Glutamatergic neuron (in vitro differentiated cells): ENCODE measurements at places on chromosomes 7 and 10. TPM values are rescaled to one million over a fixed set of nuclear protein-coding genes. Genes with fewer than 3 reads are reported as not detected.

- DNase-seq = no peak
- no peaks in the 10 kb centered on the region for H3K4me1 ChIP-seq
- no peak overlapping the region for H3K27ac ChIP-seq
- H3K4me3 ChIP-seq = no peak overlapping the region
- no peaks in the 10 kb centered on the region for H3K36me3 ChIP-seq
Observed at GRCh38 chr10:68461032-68461431, 10.7 kb downstream of the DNA2 start.

GRCh38 chr7:129150199-129150996, 5.9 kb downstream of the TSPAN33 start:
- peaks cover 5% of the 10 kb centered on the region for H3K27me3 ChIP-seq
- no peak overlapping the region for H3K27ac ChIP-seq
- peaks cover 13% of the 10 kb centered on the region for H3K4me1 ChIP-seq
- H3K36me3 ChIP-seq = no peaks in the 10 kb centered on the region
- no peak overlapping the region for H3K4me3 ChIP-seq

- no peak for DNase-seq
- no peaks in the 10 kb centered on the region for H3K36me3 ChIP-seq
- H3K4me1 ChIP-seq = no peaks in the 10 kb centered on the region
- H3K27me3 ChIP-seq = no peaks in the 10 kb centered on the region
- no peak overlapping the region for H3K27ac ChIP-seq
- H3K4me3 ChIP-seq = no peak overlapping the region
Observed at GRCh38 chr7:96781919-96782318, 72.3 kb upstream of the SEM1 start.

DNA sequence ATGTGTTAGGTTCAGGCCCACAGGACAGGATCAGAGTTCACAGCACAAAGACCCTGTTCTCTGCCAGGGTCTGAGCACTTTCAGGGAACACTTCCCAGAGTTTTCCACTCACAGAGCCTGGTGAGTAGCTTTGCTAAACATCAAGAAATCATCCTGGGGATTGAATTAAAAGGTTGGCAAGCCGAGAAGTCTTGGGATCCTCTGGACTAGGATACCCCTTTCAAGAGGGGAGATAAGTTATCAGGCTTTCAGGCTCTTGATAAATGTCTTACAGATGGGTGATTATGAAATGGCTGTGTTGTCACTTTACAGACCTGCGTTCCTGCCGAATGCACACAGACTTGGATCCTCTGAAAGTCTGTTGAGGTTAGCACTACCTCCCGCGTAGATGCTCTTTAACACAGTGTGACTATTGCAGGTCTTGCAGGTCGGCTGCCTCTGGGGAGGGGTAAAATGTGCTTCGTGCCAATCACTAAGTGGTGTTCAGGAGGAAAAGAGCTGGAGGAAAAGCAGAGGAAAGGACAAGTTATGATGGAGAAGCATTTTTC, 473.5 kb upstream of the AKR1E2 start:
- no peak overlapping the region for H3K27ac ChIP-seq
- no peaks in the 10 kb centered on the region for H3K36me3 ChIP-seq
- H3K4me3 ChIP-seq = no peak overlapping the region
- H3K27me3 ChIP-seq = no peaks in the 10 kb centered on the region
- no peak for DNase-seq

Gene NKX2-3
- not detected for total RNA-seq

DNA sequence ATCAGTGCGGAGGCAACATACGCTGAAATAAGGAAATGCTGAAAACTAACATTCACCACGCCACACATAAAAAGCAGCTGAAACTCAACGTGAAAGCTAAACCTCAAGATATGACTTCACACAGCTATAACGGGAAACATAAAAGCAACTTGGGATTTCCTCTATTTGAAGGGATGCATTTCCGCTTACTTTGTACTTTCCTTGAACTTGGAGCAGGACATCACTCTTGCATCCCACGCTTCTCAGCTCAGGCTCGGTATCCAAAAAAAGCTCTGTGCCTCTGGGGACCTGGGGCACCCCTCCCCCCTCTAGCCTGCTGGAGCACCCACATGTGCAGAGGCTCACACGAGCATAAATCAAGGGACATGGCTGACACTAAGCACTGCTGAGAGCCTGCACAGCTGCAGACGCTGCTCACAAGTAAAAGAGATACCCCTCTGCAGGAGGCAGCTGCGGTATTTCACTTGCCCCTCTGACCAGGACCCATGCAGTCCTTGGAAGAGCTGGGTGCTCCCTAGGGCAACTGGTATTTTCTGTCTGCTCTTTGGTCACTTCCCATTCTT, 34.2 kb downstream of the PARD3 start:
- H3K27me3 ChIP-seq = peaks cover 4% of the 10 kb centered on the region
- no peak overlapping the region for H3K27ac ChIP-seq
- DNase-seq = peak; percentile 26
- no peaks in the 10 kb centered on the region for H3K36me3 ChIP-seq
- H3K4me1 ChIP-seq = peaks cover 32% of the 10 kb centered on the region

DNA sequence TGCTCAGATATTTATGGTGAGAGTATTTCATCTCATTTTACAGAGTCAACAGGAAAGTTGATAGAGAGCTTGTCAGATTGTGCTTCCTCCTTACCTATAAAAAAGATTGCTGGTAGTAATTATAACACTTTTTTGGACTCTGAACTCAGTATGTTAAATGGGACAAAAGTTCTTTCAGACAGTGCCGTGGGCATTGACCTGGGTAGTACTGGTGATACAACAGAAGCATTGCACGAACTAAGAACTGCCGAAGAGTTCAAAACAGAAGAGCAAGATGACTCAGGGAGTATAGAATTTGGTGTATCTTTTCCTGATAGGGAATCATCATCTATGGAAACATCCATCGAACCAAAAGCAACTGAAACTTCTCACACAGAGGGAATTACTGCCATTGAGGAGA, 58.6 kb downstream of the LOXL4 start:
- H3K27ac ChIP-seq = no peak overlapping the region
- DNase-seq = no peak
- no peaks in the 10 kb centered on the region for H3K36me3 ChIP-seq
- H3K4me1 ChIP-seq = no peaks in the 10 kb centered on the region

Gene POM121
- total RNA-seq = 50.9 TPM

DNA sequence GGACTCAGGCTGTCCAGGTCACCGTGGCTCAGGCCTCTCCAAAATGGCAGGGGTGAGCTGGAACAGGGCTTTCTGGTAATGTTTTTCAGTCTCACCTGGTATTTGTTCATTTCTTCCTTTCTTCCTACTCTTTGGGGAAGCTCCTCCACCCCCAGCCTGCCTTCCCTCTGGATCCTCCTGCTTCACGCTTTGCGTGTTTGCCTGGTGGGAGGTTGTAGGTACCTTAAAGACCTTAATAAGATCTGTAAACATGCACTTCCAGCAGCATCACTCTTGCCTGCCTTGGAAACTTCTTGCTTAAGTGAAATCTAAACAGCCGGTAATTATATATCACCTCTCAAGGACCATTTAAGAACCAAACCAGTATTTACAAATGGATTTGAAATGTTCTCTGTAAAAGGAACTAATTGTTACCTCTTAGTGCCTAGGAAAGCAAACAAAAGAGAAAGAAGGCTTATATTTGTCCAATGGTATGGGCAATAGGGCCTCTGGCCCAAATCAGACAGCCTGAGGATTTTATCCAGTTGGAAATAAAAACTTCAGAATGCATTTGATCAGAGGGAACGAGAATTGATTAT, 339.9 kb downstream of the CCSER2 start:
- peaks cover 5% of the 10 kb centered on the region for H3K36me3 ChIP-seq
- H3K4me3 ChIP-seq = no peak overlapping the region
- H3K4me1 ChIP-seq = no peaks in the 10 kb centered on the region
- no peak overlapping the region for H3K27ac ChIP-seq
- peaks cover 2% of the 10 kb centered on the region for H3K27me3 ChIP-seq
- DNase-seq = no peak

DNA sequence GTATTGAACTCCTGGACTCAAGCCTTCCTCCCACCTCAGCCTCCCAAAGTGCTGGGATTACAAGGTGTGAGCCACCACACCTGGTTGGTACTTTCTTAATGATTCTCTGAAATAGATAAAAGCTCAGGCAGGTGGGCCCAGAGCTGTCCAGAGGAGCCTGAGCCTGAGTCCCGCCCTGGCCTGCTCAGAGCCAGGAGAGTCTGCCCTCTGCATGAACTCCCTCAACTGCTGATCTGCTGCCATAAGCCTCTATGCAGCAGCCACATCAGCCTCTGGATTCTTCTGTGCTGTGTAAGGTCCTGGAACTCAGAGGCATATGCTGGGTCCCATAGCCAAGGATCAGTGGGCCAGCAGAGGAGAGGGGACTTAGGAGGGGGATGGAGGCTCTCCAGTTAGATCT, 23.1 kb upstream of the DDIT4 start:
- peaks cover 19% of the 10 kb centered on the region for H3K4me1 ChIP-seq
- no peaks in the 10 kb centered on the region for H3K36me3 ChIP-seq
- no peak for DNase-seq
- peaks cover 2% of the 10 kb centered on the region for H3K27me3 ChIP-seq

Gene WNT8B
- not detected for total RNA-seq

Gene IDI2
- not detected for total RNA-seq

Gene HOXA9
- total RNA-seq = not detected

Gene PTN
- 40.0 TPM for total RNA-seq

Gene DEPP1
- 13.6 TPM for total RNA-seq

GRCh38 chr7:69823151-69823744, 225.0 kb downstream of the AUTS2 start:
- peak overlapping the region; percentile 47 for H3K4me3 ChIP-seq
- peaks cover 14% of the 10 kb centered on the region for H3K27me3 ChIP-seq
- peaks cover 79% of the 10 kb centered on the region for H3K4me1 ChIP-seq
- no peak for DNase-seq
- peak overlapping the region; percentile 87 for H3K27ac ChIP-seq

GRCh38 chr7:46707973-46708372, 786.9 kb upstream of the IGFBP3 start:
- no peaks in the 10 kb centered on the region for H3K27me3 ChIP-seq
- H3K27ac ChIP-seq = no peak overlapping the region
- H3K4me3 ChIP-seq = no peak overlapping the region
- no peaks in the 10 kb centered on the region for H3K36me3 ChIP-seq
- no peak for DNase-seq

Gene TRPV5
- 0.15 TPM for total RNA-seq

DNA sequence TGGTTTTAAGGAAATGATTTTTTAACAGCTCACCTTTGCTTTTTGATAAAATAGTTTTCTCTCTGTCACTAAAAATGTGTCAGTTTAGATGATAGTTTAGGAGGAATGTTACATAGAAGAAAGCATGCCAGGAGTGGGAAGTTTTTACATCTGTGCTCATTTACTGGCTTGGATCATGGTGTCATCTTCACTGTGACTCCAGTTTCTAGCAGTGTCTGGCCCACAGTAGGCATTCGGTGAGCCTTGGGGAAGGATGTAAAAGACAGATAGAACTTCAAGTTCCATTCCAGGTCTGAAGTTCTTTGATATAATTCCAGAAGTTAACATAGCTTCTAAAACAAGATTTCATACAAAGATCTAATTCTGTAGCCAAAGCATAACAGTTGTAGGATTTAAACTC, 259.2 kb downstream of the BICC1 start:
- no peak overlapping the region for H3K27ac ChIP-seq
- H3K27me3 ChIP-seq = peaks cover 4% of the 10 kb centered on the region
- H3K36me3 ChIP-seq = peaks cover 11% of the 10 kb centered on the region
- no peak overlapping the region for H3K4me3 ChIP-seq
- H3K4me1 ChIP-seq = peaks cover 11% of the 10 kb centered on the region

- peaks cover 2% of the 10 kb centered on the region for H3K27me3 ChIP-seq
- DNase-seq = no peak
- H3K36me3 ChIP-seq = no peaks in the 10 kb centered on the region
- H3K4me1 ChIP-seq = no peaks in the 10 kb centered on the region
Observed at GRCh38 chr10:99815621-99816020, 33.2 kb downstream of the ABCC2 start.

GRCh38 chr7:128812514-128813168, 17.6 kb upstream of the FLNC start:
- no peak for DNase-seq
- H3K4me3 ChIP-seq = no peak overlapping the region
- H3K4me1 ChIP-seq = peaks cover 16% of the 10 kb centered on the region

GRCh38 chr10:88253128-88253527, 330.0 kb downstream of the RNLS start:
- peaks cover 6% of the 10 kb centered on the region for H3K4me1 ChIP-seq
- no peak for DNase-seq
- H3K4me3 ChIP-seq = no peak overlapping the region
- no peak overlapping the region for H3K27ac ChIP-seq
- no peaks in the 10 kb centered on the region for H3K36me3 ChIP-seq

- no peak for DNase-seq
- H3K4me1 ChIP-seq = no peaks in the 10 kb centered on the region
- no peaks in the 10 kb centered on the region for H3K27me3 ChIP-seq
- H3K4me3 ChIP-seq = no peak overlapping the region
- no peak overlapping the region for H3K27ac ChIP-seq
Observed at GRCh38 chr10:103333934-103334520, 16.9 kb downstream of the PCGF6 start.

DNA sequence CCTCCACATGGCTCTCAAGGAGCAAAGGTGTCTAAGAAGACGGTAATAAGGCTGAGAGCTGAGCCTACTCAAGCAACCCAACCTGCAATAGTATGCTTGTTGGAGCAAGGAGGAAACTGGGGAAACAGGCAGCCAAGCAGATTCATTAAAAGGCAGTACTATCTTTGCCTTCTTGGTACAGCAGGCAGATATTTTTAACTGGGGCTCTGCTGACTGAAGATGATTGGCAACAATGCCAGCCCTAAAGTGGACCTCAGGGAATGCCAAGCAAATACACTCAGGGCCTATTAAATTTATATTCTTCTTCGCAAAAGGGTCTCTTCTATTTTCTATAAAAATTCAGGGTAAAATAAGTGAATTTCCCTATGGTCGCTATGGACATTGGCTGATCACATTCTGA, 109.4 kb upstream of the PCGF5 start:
- peaks cover under 1% of the 10 kb centered on the region for H3K36me3 ChIP-seq
- H3K27me3 ChIP-seq = peaks cover 2% of the 10 kb centered on the region
- no peaks in the 10 kb centered on the region for H3K4me1 ChIP-seq
- H3K4me3 ChIP-seq = no peak overlapping the region
- no peak overlapping the region for H3K27ac ChIP-seq

- no peaks in the 10 kb centered on the region for H3K4me1 ChIP-seq
- no peak overlapping the region for H3K27ac ChIP-seq
- no peak for DNase-seq
- peaks cover 3% of the 10 kb centered on the region for H3K36me3 ChIP-seq
Observed at GRCh38 chr7:106723398-106723797, 62.4 kb upstream of the CCDC71L start.

GRCh38 chr7:64907641-64908326, 4.7 kb downstream of the ZNF273 start:
- H3K27me3 ChIP-seq = peaks cover 4% of the 10 kb centered on the region
- peak overlapping the region; percentile 18 for H3K4me3 ChIP-seq
- no peak for DNase-seq
- peaks cover 23% of the 10 kb centered on the region for H3K4me1 ChIP-seq

Gene CEP55
- 6.0 TPM for total RNA-seq

DNA sequence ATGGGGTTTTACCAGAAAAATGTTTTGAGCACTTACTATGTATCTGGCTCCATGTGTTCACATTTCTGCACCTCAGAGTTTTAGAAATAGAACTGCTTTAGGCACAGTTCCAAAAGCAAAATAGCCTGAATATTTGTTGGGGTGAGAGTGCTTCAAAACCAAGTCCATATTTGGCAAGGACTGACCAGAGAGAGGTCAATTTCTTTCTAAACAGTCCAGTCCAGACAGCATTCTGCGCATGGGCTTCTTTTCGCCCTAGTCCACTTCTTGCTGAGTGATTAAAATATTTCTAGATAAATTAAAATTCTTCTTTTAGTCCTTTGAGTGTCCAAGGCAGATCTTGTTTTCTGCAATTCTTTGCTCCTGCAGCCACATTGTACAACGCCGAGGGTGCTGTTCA, 427.0 kb downstream of the PHTF2 start:
- H3K4me1 ChIP-seq = peaks cover 2% of the 10 kb centered on the region
- H3K27ac ChIP-seq = no peak overlapping the region
- DNase-seq = no peak
- no peak overlapping the region for H3K4me3 ChIP-seq
- no peaks in the 10 kb centered on the region for H3K36me3 ChIP-seq

Gene MYL10
- total RNA-seq = not detected
